B cell (primary cell): ENCODE measurements at places on chromosomes 5 and 9. TPM values are rescaled to one million over a fixed set of nuclear protein-coding genes. Genes with fewer than 3 reads are reported as not detected.

KLHL3 gene
- 3.3 and 5.0 TPM in 2 replicates for polyA plus RNA-seq

NOXA1 gene
- polyA plus RNA-seq = 5.1 and 7.7 TPM in 2 replicates

FGF10 gene
- polyA plus RNA-seq = not detected in 2 replicates

CAMK2A gene
- polyA plus RNA-seq = not detected in 2 replicates

C5 gene
- 2.7 and 3.4 TPM in 2 replicates for polyA plus RNA-seq
